Mucosa of descending colon (tissue), 3 donors: ENCODE measurements at places on chromosomes 16 and 17.

DNA sequence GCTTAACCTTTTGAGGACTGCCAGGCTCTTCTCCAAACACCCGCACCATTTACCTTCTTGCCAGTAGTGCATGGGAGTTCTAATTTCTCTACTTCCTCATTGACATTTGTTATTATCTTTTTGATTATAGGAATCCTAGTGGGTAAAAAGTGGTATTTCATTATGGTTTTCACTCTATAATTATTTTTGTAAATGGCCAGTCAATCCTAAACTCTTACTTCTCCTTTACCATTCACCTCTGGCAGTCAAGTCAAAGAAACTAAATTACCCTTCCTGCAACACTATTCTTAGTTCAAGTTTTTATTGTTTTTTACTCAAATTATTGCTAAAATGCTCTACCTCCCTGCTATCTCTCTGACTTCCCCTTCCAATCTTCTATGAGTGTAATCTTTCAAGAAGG, 29.8 kb upstream of the ANKFY1 start:
- DNase-seq, result no peak

DNA sequence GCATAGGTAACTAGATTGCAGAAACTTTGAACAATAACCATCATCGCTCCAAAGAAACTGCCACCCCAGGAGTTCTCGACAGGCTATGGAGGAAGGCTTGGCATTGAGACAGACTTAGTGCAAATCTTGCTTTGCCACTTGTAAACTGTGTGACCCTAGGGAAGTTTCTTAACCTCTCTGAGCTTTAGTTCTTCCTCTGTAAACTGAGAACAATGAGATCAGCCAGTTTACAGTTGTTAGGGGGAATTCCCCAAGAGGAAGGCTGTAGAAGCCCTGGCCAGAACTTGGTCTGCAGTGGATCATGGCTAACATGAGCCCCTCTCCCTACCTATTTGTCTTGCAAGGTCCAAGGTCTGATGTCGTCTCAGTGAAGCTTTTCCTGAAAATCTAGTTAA, 78.9 kb downstream of the NT5M start:
- no peak for DNase-seq

GRCh38 chr16:79422064-79422463, 178.5 kb downstream of the MAF start:
- DNase-seq, result no peak

- DNase-seq, result no peak
Observed at GRCh38 chr17:60106340-60107059, 27.8 kb upstream of the HEATR6 start.

GRCh38 chr16:10981697-10982216, 37.4 kb downstream of the CLEC16A start:
- DNase-seq, result no peak

GRCh38 chr16:58421529-58421928, 29.3 kb downstream of the GINS3 start:
- no peak for DNase-seq

- peak; percentile 40 for DNase-seq
Observed at GRCh38 chr16:71426069-71426879, 15.6 kb downstream of the TLE7 start.

DNA sequence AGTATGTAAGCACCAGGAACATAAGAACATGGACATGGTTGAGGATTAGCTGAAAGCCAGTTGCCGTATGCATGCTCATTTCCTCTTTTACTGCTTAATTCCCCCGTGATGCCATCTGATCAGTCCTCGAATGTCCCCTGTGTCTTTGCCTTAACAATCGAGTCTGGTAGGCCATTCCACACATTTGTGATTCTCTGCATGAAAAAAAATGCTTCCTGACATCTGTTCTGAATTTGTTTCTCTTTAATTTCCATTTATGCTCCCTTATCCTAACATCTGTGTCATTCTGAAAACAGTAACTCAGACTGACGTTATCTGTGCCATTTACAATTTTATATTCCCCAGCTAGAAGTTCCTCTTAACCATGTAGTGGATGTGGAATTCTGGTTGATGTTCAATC, 158.2 kb upstream of the TOX3 start:
- no peak for DNase-seq

GRCh38 chr17:27518545-27519521, 62.6 kb downstream of the KSR1 start:
- no peak for DNase-seq

DNA sequence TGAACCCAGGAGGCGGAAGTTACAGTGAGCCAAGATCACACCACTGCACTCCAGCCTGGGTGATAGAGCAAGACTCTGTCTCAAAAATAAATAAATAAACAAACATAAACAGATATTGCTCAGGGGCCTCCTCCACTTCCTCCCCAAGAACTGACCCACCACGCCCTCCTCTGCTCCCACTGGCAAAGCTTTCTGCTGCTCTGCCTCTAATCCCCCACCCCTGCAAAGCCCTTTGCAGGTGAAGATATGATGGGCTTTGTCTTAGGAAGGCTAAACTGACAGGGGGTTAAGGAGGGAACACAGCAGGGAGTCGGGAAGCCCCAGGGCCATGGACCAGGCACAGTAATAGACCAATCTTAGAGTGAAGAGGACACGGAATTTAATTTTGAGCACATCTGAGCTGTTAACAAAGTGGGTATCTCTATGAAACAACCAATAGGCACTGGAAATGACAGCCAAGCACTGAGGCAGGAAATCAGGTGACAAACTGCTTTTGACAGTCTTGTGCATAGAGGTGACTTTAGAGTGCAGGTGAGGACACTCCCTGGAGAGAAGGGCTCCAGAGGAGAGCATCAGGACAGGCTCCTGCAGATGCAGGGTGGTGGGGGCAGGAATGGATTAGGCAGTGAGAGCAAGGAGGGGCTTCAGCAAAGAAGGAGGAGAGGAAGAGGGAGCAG, 6.4 kb upstream of the CD300LD start:
- no peak for DNase-seq

GRCh38 chr17:1160591-1161390, 19.0 kb downstream of the ABR start:
- DNase-seq, result no peak

- DNase-seq, result no peak
Observed at GRCh38 chr17:45319239-45319703, 2.5 kb upstream of the MAP3K14 start.

DNA sequence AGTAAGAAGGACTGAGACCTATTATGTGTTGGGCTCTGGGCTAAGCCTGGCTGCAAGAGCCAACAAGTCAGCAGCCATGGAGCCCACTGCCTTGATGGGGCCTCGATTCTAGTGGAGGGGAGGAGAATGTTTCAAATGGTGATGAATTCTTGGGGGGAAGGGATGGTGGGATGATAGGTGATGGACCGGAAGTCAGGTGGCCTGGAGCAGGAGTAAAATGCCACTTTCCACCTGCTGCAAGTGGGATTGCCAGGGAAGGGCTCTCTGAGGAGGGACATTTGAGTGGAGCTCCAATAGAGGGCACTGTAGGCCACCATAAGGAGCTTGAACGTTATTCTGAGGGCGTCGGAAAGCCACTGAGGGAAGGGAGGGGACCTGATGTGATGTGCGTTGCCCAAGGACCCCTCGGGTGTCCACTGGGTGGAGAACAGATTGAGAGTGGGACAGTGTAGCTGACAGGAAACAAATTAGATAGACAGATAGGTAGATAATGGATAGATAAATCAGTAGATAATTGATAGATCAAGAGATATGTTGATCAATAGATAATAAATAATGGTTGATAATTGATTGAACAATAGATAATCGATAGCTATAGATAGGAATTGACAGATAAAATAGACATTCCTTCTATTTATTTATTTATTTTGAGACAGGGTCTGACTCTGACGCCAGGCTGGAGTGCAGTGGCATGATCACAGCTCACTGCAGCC, 18.2 kb upstream of the NXPH3 start:
- no peak for DNase-seq

GRCh38 chr16:16062023-16062937, 112.9 kb downstream of the ABCC1 start:
- DNase-seq, result peak; percentile 21

GRCh38 chr17:36894925-36895324, 42.4 kb upstream of the LHX1 start:
- no peak for DNase-seq

- no peak for DNase-seq
Observed at GRCh38 chr17:16814439-16814838, 124.4 kb downstream of the CCDC144A start.

- DNase-seq, result no peak
Observed at GRCh38 chr16:2158262-2158638, 2.7 kb downstream of the TRAF7 start.

DNA sequence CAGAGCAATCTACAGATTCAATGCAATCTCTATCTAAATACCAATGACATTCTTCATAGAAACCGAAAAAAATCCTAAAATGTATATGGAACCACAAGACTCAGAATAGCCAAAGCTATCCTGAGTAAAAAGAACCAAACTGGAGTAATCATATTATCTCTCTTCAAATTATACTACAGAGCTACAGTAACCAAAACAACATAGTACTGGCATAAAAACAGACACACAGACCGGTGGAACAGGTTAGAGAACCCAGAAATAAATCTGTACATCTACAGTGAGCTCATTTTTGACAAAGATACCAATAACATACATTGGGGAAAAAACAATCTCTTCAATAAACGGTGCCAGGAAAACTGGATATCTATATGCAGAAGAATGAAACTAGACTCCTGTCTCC, 45.4 kb downstream of the MPHOSPH6 start:
- DNase-seq, result no peak

- no peak for DNase-seq
Observed at GRCh38 chr16:1839554-1839953, 12.5 kb downstream of the FAHD1 start.

DNA sequence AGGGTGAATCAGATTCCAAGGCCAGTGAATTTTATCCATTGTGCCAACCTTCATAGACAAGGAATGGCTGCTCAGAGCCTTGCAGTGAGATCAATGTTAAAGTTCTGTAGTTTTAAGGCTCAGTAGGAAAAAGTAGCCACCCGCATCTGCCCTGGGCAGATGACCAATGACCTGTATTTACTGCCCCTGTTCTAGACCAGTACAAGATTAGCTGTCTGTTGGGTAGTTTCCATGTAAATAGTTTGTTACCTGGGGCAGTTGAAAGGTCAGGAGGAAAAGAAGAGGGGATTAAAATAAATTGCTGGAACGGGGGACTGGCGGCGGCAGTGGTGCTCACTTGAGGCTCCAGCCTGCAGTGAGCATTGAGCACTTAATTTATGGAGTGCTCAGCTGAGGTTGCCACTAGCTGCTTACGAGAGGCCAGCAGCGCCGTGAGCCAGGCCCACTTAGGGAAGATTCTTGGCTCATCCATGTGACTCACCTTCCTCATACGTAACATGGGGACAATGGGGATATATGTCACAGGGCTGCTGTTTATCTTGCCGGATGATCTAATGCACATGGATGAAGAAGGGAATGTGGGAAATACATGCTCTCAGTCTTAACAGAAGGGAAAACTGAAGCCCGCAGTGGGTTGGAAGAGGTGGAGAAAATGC, 10.7 kb upstream of the NOS2 start:
- peak; percentile 51 for DNase-seq

DNA sequence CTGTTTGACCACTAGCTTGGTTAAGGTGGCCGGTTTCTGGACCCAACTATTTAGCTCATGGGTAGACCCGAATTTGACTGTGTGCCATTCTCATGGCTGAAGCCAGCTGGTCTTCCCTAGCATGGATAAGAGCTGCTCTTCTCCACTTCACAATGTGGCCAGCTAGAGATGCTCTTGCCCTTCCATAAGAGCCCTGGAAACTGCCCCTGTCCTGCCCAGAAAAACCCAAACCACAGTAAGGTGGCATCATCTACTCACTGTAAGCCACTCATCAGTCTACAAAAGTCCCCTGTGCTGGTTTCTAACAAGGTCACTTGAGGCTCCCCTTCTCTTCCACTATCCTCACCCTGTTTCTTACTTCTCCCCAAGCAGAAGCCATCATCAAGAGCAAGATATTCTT, 165.1 kb downstream of the HS3ST2 start:
- DNase-seq, result no peak
